Right lobe of liver (tissue), 6 donors: ENCODE measurements at places on chromosomes 1 and 21. TPM values are rescaled to one million over a fixed set of nuclear protein-coding genes. Genes with fewer than 3 reads are reported as not detected.

GRCh38 chr1:78540048-78540447 is 49.3 kb downstream of the PTGFR start:
- DNase-seq, result no peak
- no peaks in the 10 kb centered on the region for H3K27me3 ChIP-seq
- no peak overlapping the region for H3K27ac ChIP-seq
- no peaks in the 10 kb centered on the region for H3K4me1 ChIP-seq
- H3K36me3 ChIP-seq, result no peaks in the 10 kb centered on the region

Gene PTPN22
- total RNA-seq, result 0.48 TPM

Gene PLPP3
- total RNA-seq, result 118 TPM

Gene LCE3D
- not detected for total RNA-seq

DNA sequence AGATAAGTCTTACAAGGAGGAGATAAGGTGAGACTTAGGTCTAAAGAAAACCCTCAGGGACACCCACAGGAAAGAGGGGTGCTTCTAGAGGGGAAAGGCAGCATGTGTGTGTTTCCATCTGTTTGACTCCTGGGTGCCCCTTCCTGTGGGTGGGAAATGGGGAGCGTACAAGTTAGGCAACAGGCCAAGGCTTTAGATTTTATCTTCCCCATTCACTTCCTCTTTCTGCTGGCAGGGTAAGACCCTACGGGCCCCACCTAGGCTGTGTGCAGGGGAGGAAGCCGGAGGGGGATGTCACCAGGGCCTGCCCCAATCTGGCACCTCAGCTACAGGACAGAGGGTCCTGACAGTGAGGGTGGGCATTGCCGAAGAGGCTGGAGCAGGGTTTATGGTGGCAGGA is 2.5 kb upstream of the OLIG1 start:
- H3K36me3 ChIP-seq, result no peaks in the 10 kb centered on the region
- no peak overlapping the region for H3K27ac ChIP-seq
- H3K4me1 ChIP-seq, result no peaks in the 10 kb centered on the region

DNA sequence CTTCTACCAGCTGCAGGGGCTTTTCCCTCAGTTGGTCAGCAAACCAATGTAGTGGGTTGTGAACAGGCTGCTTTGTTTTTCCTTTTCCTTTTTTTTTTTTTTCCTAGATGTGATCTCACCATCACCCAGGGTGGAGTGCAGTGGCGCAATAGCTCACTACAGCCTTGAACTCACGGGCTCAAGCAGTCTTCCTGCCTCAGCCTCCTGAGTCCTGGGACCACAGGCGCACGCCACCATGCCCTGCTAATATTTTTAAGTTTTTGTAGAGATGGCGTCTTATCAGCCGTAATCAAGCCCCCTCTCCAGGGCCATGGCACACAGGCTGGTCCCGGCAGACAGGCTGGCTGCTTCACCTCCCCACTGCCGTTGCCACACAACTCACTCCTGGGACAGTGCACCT is 3.4 kb upstream of the TRIM11 start:
- H3K36me3 ChIP-seq, result no peaks in the 10 kb centered on the region
- H3K27ac ChIP-seq, result no peak overlapping the region
- no peak overlapping the region for H3K4me3 ChIP-seq
- no peaks in the 10 kb centered on the region for H3K27me3 ChIP-seq
- H3K4me1 ChIP-seq, result peaks cover 11% of the 10 kb centered on the region
- DNase-seq, result no peak

DNA sequence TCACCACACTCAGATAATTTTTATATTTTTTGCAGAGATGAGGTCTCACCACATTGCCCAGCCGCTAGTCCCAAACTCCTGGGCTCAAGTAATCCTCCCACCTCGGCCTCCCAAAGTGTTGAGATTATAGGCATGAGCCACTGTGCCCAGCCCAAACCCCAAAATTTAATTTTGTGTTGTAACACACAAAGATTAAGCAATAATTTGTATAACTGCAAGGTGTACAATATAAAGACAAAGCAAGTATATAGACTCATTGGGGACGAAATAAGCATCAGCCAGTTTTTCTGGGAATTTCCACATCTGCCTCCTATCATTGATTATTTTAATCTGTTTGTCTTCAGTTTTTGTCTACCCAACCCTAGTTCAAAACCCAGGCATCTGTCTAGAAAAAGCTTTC is 42.7 kb downstream of the ST7L start:
- DNase-seq, result no peak
- no peaks in the 10 kb centered on the region for H3K27me3 ChIP-seq
- no peaks in the 10 kb centered on the region for H3K36me3 ChIP-seq
- H3K27ac ChIP-seq, result no peak overlapping the region
